ENCODE measurements at places on chromosomes 2 and 18.

GRCh38 chr2:190947141-190947540 lies 66.5 kb downstream of the GLS start:
- no peak for DNase-seq

GRCh38 chr2:172350839-172351479 lies 76.4 kb upstream of the ITGA6 start:
- no peak for DNase-seq

DNA sequence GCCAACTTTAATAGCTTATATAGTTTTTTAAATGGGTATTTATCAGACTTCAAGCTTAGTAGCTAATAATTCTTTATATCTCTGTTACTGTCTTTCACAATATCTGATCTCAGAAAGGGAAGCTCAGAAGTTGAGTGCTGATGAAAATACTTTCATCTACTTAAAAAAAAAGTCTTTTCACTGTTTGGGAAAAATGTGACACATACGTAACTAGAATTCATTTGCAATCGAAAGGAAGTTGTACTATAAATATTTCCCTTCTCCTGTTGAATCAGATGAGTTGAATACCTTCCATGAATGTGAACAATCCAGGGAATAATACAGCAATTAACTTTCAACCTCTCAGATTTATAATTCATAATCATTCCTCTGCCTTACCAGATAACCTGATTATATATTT lies 811 bp upstream of the SCG2 start:
- no peak for DNase-seq

GRCh38 chr2:78145395-78145996 lies 623.3 kb upstream of the LRRTM4 start:
- no peak for DNase-seq

DNA sequence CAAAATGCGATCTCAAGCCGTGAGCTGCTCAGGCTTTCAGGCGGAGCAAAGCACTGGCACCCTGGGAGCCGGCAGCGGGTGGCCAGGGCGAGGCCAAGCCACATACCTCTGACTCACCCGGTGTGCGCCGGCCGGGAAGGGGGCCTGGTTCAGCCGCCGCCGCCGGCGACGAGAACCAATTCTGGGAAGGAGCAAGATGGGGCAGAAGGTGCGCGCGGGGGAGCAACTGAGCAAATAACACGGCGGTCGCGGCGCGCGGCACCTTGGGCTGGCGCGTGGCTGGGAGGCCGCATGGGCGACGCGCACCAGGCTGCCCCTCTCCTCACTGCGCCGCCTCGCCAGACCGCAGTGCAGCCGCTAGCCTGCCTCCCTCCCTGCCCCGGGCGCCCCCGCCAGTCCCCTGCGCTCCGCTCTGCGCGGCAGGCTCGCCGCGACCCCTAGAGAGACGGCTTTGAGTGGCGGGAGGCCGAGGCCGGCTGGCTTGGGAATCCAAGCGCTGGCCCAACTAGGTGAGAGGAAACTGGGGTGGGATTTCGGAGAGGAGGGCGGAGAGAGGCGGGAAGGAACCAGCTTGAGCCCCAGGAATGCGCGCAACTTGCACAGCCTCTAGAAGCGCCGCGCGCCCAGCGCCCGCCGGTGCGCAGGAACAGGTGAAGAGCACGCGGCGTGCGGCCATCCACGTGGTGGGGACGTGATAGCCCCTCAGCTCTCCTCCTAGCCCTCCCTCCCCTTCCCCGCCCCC lies 3.2 kb downstream of the NRP2 start:
- DNase-seq: no peak

DNA sequence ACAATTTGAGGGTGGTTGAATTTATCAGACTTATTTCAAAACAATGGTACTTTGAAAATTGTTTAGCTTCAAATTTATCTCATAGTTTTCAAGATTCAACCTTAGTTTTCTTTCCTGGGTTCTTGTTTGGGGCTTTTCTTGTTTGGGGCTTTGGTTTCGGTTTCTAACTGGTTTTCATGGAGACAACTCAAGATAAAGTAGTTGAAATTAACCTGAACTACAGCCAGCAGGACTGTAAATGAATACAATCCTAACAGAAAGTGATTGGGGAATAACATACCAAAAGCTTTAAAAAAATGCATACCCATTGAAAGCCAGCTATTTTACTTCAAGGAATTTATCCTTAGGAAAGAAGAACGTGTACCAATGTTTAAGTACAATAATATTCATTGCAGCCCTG lies 133.5 kb upstream of the SLC14A2 start:
- DNase-seq: no peak

GRCh38 chr2:3277748-3278520 lies 99.7 kb downstream of the EIPR1 start:
- no peak for DNase-seq

DNA sequence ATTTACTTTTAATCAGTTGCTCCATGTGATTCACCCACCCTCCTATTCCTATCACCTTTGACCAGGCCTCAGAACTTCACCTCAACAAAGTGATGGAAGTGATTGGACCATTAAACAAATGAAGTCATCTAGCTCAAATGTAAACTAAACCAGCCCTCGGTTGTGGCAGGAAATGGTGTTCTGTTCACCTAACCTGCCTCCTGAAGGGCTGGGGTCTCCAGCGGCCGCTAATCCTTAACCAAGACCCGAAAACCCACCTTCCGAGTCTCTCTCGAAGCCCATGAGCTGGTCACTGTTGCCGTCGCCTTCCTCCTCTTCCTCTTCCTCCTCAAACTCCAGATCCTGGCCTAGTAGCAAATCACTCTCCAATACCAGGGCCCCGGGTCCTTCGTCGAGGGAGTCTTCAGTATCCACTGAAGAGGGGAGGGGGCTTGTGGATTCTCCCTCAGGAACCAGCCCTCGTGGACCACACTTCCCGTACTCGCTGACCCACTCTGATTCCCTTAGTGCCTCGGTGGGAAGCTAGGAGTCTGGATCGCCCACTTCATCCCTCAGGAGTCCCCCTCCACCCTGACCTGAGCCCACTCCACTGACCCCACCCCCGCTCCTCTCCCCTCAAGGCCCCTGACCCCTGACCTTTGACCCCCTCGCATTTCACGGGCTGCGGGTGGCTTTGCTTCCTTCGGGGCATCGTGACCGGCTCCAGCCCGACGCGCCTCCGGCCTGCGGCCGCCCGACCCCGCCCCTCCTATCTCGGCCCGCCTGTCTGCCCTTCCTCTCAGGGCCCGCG lies 503 bp downstream of the ZNF513 start:
- DNase-seq: peak; percentile 37

Measured in activated T-helper 1 cell treated with anti-CD3 and anti-CD28 coated beads, Interleukin-2, amount 50 U/mL, for 16 hours (primary cell).